Omental fat pad (tissue), 4 donors: ENCODE measurements at places on chromosomes 11 and 22. TPM values are rescaled to one million over a fixed set of nuclear protein-coding genes. Genes with fewer than 3 reads are reported as not detected.

GRCh38 chr22:37146507-37147180, 3.1 kb downstream of the IL2RB start:
- DNase-seq = no peak

- DNase-seq = no peak
Measured at GRCh38 chr11:203945-204586, 3.1 kb downstream of the BET1L start.

DNA sequence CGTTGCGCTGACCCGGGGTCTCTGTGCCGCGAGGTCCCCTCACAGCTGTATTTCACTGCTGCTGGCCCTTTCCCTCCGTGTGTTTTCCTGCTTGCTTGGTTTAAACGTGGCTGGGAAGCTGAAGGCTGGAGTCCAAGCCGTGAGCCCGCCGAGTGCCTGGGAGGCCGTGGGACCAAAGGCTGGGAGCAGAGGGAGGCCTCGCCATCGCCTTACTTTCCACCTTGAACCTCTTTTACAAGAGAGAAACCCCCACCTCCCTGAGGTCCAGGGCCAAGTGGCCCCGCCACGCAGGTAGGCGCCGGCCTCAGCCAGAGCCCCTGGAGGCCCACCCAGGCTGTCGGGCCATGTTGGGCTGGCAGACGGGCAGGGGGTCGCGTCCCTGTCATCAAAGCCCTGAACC, 411.6 kb downstream of the TBC1D22A start:
- DNase-seq = no peak

- no peak for DNase-seq
Measured at GRCh38 chr11:93370260-93370659, 39.7 kb downstream of the DEUP1 start.

Gene UPK2
- total RNA-seq = not detected

Gene MS4A7
- total RNA-seq = 117 TPM

Gene NFAM1
- total RNA-seq = 4.9 TPM

Gene C11orf65
- total RNA-seq = 0.32 TPM
